ENCODE measurements at places on chromosomes 5 and 9.

GRCh38 chr5:17185773-17186172 lies 31.7 kb upstream of the BASP1 start:
- no peak for DNase-seq

DNA sequence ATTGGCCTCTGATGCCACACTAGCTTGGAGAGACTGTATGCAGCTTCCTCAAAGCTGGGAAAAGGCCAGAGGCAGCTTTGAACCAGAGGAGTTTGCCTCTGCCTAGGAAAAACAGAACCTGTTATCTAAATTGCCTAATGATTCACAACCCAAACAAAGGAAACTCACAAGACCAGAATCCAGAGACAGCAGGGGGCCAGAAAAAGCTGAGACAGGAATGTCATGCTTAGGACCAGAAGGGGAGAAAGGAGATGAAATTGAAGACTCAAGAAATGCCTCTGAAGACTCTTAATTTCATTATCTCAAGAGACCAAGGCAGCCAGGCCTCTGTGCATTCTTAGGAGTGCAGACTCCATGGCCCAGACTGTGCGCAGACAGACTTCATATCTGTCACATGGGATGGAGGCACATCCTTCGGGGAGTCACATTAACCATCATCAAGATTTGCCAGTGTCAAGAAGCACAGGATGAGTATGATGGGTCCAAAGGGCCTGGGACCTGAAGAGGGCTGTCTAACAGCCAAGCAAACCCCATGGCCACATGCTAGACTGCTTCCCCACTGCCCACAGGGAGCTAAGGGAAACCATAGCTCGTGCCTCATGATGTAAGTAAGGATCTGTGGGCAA lies 57.3 kb downstream of the ARSB start:
- DNase-seq, result no peak

GRCh38 chr5:43401827-43402226 lies 10.4 kb downstream of the CCL28 start:
- DNase-seq, result no peak

- DNase-seq, result no peak
Measured at GRCh38 chr9:33380390-33381094, 21.8 kb downstream of the AQP7 start.

DNA sequence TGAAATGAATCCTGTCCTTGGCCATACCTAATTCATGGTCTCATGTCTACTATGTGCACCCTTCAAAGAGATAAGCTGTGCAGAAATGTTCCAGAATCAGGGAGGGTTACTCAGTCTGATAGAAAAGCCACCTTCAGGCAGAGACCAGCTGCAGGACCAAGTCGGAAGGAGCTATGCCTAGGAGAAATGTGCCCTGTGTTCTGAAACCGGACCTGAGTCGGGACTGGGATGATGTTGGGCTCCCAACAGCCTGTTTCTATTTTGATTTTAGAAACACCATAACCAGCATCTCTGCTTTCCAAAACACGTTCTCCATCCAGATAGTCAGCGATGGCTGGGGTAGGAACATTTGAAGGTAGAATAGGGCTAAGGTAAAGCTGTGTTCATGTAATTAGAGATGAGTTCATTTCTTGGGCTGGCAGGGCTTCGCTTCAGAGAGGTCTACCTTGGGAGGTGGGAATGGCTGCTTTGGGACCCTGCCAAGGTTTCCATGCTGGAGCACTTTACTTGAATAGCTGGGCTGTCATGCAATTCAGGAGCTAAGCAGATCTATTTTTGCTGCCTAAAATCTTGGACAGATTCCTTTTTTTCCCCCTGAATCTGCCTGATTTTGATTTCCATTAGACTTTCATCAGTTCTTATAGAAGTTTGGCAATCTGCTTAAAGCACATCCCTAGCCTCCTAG lies 2.8 kb downstream of the ADCY2 start:
- no peak for DNase-seq

- no peak for DNase-seq
Measured at GRCh38 chr9:24007185-24007584, 181.1 kb upstream of the ELAVL2 start.

GRCh38 chr5:137594717-137595116 lies 95.6 kb upstream of the SPOCK1 start:
- DNase-seq, result no peak

DNA sequence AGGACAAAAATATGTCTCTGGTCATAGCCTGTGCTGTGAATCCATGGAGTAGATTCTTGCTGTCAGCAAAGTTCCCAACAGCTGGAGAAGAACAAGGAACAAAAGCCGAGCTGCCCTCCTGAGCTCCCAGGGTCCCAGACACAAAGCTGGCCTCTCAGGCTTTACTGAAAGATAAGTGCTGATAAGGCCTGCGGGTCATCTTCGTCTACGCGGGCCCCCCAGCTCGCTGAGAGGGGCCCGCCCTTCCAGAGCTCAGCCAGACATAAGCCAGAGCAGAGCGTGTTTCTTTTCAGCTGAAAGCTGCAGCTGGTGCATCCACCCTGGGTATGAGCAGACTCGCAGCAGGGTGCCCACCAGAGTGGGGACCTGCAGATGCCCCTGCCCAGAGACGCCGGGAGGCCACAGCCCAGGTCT lies 84.7 kb downstream of the HSD17B3 start:
- no peak for DNase-seq

DNA sequence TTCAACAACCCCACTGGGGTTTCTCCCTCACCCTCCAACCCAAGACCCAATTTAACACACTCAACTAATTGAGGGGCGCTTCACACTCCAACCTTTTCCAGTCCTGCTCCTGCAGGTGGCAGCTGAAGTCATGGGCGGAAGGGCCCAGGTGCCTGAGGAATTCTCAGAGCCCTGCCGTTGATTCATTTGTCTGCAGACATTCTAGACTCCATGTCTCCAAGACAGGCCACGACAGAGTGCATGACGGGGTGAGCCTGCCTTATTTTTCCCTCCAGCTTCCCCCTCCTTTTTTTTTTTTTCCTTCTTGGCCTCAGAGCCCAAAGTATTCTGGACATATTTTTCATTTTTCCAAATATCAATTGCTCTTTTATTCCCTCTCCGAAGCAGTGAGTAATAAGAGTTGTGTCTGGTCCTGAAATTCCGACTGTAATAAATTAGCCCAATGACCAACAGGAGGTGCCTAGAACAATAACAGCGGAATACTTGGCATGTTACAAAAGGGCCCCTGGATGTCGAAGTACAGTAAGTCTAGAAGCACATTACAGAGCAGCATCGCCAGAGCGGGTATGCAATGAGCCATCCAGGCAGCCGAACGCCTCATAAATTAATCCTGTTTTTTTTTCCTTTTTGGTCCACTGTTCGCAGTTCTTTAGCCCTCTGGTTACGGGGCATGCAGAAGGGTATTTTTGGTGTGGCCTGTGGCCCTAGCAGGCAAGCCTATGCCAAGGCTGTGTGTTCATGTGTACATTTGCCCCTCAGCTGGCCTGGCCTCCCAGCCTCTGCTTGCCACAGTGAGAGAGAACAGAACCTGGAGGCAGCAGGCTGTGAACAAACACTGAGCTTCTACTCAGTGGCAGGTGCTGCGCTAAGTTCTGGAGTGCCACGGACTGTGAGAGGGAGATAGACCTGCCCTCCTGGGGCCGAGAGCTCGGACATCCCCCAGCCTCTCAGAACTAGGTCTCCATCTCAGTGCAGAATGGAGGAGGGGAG lies 8.6 kb upstream of the SMIM23 start:
- no peak for DNase-seq

DNA sequence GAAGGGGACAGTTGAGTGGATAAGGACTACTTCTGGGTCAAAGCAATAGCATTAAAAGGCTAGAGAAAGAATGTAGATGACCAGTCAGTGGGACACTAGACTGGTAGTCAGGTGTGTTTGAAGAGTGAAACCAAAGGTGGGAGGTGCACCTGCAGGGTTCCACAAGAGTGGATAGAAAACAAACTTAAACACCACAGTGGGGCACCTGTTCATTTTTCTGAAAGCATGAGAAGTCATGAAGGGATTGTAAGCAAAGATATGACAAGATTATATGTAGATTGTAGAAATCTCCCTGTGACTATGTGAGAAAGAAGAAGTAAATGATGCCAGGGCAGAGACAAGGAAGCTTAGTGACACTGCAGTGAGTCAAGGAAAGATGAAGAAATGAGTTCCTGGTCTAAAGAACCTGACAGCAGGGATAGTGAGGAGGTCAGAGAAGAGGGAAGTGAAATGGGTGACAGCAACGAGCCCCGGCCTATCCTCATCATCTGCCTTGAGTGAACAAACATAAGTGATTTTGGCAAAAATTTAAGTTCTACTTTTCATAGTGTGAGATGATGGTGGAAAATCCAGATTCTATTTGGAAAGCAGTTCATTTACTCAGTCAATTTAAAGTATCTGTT lies 296.9 kb downstream of the TLE4 start:
- DNase-seq, result peak; percentile 17

DNA sequence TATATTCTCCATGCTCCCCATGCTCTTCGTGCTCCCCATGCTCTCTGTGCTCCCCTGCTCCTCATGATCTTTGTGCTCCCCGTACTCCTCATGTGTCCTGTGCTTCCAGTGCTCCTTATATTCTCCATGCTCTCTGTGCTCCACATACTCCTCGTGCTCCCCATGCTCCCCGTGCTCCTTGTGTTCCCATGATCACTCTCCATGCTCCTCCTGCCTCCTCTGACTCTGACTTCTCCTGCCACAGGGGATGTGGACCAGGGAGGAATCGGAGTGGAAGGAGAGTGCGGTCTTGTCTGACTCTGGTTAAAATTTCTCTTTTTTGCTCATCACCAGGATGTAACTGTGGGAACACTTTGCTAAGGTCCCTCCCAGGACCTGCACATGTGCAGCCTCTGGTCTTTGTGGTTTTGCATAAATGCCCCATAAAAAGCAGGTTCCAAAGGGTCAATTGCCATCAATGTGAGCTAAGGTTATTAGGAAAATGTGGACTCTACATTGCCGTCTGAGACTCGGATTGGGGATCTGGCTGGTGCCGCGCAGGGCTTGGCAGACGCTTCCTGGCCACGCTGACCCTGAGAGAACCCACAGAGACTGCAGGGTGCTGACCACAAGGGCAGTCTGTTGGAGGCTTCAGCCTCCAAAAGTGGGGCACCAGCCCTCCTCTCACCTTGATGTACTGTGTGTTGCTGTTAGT lies 52.5 kb downstream of the TRIP13 start:
- no peak for DNase-seq

- no peak for DNase-seq
Measured at GRCh38 chr5:168803541-168803940, 224.4 kb upstream of the PANK3 start.

DNA sequence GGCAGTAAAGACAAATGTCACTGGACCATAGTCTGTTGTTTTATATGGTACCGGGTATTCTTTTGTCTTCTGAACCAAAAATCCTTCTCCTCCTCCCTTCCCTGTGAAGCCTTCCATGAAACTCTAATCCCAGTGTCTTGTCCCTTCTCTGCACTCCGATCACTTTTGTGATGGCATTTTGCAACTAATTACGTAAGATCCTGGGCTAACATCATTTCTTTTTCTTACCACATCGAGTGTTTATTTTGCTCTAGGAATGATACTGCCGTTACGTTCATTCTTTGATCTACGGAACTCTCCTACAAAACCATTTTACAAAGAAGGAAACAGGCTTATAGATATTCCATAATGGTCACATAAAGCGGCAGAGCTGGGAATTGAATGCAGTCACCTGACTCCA lies 33.7 kb downstream of the SNX18 start:
- DNase-seq, result no peak

DNA sequence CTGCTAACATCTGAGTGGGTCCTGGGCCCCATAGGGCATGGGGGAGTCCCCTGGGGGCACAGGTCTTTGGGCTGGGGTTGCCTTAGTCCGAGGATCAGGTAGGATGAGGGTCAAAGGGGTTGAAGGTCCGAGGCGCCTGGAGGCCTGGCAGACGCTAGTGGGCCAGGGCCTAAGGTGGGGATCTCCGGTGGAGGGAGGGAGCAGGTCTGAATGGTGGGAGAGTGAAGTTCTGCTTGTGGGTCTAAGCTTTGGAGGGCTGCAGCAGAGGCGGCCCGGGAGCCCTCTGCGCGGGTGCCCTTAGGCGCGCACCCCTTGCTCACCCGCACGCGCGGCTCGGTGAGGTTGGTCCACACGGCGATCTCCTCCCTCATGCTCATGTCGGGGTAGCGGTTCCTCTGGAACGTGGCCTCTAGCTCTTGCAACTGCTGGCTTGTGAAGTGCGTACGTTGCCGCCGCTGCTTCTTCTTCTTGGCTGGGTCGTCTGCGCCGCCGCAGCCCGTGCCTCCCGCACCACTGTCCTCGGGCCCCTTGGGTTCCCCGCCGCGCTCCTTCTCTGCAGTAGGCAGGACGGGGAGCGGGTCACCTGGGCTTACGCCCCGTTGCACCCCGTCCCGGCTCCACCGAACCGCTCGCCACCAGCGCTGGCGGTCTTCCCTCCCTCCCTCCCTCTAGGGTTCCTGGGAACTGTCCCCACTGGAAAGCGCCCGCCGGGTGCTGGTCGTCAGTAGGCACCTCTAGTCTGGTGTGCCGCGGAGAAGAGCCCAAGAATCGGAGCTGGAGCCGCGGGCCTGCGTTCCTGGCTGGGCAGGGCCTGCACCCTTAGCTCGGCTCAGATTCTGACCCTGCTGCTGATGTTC lies 2.8 kb downstream of the PITX1 start:
- no peak for DNase-seq

GRCh38 chr5:149834246-149834855 lies 104.2 kb downstream of the PPARGC1B start:
- peak; percentile 52 for DNase-seq

- no peak for DNase-seq
Measured at GRCh38 chr5:90307782-90308181, 101.8 kb downstream of the CETN3 start.

DNA sequence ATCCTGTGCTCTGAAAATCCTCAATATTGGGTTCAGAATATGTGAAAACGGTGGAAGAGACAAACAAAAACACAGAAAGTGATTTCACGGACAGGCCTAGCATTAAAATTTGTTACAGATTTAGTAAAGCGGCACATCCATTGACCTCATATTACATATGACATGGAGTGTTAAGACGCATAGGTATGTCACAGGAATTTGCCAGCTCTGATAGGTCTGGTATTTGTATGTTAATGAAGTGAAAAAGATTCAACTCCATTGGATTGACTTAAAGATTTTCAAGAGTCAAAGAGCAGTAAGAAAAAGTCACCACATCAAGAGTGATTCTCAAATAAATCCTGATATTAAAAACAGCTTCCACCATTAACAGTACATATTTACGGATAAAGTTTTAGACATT lies 396.5 kb upstream of the SEMA6A start:
- no peak for DNase-seq

DNA sequence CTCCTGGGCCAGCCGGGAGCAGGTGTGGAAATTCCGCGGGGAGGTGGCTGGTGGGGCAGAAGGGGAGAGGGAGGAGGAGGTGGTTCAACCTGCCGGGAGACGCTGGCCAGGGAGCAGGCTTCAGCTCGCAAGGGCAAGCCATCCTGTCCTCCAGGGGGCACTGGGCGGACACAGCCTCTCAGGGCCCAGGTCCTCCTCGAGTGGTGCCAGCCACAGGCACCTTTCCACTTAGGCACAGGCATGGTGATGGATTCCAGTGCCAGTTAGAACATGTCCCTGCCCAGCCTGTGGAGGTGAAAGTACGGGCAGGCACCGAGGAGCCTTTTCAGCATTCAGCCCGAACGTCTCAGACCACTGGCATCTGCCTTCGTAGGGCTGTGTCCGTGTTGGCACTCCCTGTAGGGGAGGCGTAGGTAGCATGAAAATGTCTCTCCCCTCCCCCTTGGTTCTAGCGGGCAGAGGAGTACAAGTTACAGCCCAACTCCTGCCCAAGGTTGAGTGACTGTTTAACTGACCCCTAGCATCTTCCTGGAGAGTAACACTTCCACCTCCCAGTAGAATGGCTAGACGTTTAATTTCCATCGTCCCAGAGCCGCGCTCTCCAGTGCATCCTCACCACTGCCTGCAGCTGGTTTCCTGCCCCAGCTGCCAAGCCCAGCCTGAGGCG lies 48.9 kb downstream of the DAB2IP start:
- no peak for DNase-seq

- no peak for DNase-seq
Measured at GRCh38 chr5:160054047-160054446, 45.1 kb downstream of the TTC1 start.

- no peak for DNase-seq
Measured at GRCh38 chr5:58239731-58240130, 220.2 kb downstream of the PLK2 start.
